Dermis microvascular lymphatic vessel endothelial cell (primary cell): ENCODE measurements at places on chromosomes 6 and 20. TPM values are rescaled to one million over a fixed set of nuclear protein-coding genes. Genes with fewer than 3 reads are reported as not detected.

Gene ADGRF1
- not detected in 2 replicates for total RNA-seq

Gene EYA2
- total RNA-seq: not detected in 2 replicates

Gene SLC22A2
- not detected in 2 replicates for total RNA-seq

Gene PTCHD4
- 12.5 and 13.3 TPM in 2 replicates for total RNA-seq

Gene OPN5
- total RNA-seq: not detected in 2 replicates

Gene RIPOR2
- 0.13 TPM in 2 replicates for total RNA-seq
